HT1080 (cell line): ENCODE measurements at places on chromosomes 4 and X. TPM values are rescaled to one million over a fixed set of nuclear protein-coding genes. Genes with fewer than 3 reads are reported as not detected.

The GPR34 gene
- total RNA-seq = not detected in 2 replicates

The FAM9B gene
- 0.05 TPM in 1 of 2 replicates, not detected in the other for total RNA-seq

The CABS1 gene
- total RNA-seq = not detected in 2 replicates

The CITED1 gene
- total RNA-seq = 3.2 TPM in 1 of 2 replicates, not detected in the other
